ENCODE measurements at places on chromosomes 4 and X.
A peak's percentile ranks its signal among the peaks of the same experiment; 100 is the strongest.

- peak; percentile 21 for DNase-seq
Measured at GRCh38 chr4:140052050-140052449, 101.9 kb downstream of the MAML3 start.

GRCh38 chr4:139563515-139563914 lies 7.5 kb upstream of the SETD7 start:
- DNase-seq, result no peak

GRCh38 chrX:116841290-116841689 lies 378.5 kb upstream of the CT83 start:
- DNase-seq, result no peak

DNA sequence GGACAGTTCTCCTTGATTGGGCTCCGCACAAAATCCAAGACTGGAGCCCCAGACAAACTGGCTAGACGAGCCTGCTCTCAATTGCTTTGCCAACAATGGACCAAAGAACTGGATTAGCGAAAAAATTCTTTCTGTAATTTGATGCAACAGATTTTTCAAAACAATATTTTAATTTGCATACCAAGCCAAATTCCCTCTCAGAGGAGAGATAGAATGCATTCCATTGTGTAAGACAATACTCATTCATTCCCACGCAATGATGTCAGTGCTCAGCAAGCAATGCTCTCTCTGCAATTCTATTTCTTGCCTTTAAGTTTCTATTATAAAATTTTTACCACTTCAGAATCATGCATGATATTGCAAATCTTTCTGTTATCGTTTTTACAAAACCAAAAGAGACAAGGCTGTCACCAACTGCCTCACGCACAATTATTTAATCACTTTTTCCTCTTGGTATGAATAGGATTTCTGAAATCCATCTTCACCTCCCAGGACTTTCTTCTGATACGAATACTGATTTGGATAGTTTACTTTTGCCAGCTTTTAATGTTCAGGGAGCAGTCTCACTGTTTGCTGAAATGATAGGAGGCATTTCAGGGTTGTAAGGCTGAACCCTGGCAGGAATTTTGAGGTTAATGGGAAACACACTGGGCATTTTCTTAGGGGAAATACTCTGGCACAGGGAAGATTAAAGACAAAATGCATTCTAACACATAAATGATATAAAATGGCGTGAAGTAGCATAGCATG lies 46.1 kb upstream of the HCCS start:
- no peak for DNase-seq

GRCh38 chr4:8163436-8164193 lies 5.0 kb upstream of the ABLIM2 start:
- no peak for DNase-seq

GRCh38 chr4:140611854-140612253 lies 43.1 kb upstream of the UCP1 start:
- no peak for DNase-seq

DNA sequence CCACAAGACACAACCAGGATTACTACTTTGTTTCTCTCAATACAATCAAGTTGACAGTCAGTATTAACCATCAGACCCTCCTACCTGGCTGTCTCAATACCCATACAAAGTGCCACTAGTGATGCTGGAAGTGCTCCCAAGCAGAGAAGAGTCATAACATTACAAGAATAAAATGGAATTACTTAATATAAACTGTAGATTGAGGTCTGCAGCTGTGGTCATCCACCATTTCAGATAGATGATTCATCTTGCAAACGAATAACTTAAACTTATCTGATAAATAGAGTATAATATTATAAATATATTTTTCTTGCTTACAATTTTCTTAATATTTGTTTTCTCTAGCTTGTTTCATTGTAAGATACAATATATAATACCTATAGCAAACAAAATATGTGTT lies 1034.2 kb upstream of the PCDH10 start:
- no peak for DNase-seq

DNA sequence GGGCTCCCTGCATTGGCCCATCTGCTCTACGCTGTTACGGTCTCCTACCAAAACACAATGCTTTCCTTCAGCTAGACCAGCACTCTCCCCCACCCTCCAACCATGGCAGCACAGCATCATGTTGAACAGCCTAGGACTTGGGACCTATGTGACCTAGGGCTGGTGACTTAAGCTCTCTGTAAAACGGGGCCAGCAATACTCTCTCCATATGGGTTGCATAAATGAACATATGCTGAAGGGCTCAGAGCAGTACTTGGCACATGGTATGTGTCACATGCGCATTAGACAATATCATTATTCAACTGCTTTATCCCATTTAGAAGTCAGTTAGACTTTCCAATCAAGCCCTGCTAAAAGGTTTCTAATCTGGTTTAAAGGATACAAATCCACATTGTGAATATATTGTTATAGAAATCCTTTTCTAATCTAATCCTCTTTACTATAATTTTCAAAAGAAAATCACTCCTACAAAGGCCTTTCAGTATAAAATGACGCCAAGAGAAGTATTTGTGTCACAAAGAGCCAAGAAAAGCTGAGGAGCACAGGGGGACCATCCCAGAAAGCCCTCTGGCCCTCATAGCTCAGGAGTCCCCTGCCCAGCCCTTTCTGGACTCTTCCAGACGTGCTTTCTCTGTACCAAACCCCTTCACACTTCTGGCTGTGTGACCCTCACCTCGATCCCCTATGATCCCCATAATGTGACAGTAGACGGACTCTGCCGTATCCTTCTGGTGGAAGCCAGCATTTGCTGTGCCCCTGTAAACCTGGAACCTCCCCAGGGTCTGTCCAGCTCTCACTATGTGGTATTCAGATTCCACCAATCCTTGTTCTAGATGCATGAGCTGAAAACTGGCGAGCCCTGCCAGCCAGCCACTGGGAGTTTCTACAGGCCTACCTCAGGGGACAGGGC lies 42.3 kb downstream of the NSG1 start:
- DNase-seq, result no peak

DNA sequence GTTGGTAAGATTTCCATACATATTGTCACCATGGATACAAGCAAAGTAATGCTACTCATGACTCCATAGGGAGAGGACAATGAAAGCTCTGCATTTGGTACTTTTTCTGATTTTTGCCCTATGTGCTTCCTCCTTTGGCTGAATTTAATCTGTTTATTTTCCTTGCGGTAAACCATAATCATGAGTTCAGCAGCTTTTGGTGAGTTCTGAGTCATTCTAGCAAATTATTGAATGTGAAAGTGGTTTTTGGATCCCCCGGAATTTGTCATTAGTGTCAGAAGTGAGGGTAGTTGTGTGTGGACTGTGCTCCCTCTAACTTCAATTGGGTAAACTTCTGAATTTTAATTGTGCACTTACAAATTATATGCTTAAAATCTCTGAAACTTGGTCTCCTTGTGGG lies 170.3 kb downstream of the MOSPD2 start:
- DNase-seq, result no peak

GRCh38 chrX:2874222-2875135 lies 45.7 kb downstream of the GYG2 start:
- no peak for DNase-seq

DNA sequence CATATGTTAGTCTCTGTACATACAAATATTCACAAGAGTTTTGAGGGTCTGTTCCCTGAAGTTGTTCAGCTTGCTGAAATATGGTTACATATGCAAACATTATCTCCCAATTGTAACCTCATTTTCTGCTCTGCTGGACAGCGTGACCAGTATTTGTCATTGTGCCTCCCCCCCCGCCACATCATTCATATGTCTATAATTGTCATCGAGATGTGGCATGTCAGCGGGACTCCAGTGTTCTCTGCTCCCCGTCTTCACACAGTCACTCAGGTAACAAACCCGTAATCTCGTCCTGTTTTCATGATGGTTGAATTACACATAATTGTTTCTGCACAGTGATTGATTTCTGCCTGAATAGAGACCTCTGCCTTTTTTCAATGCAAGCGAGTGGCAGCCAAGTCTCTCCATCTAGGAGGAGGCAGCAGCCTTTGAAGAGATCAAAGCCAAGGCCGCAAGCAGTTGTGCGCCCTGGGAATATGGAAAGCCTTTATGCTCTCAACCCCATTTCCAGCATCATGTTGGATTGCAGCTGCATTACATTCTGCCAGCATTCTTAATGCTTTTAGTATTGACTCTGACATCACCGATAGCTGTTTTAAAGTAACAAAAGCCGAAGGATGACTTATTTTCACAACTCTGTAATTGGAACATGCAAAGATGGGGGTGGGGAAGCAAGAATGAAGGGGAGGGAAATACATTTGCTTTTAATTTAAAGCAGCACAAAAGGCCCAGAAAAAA lies 27.4 kb downstream of the LEF1 start:
- DNase-seq, result no peak

GRCh38 chr4:72631296-72631695 lies 62.3 kb upstream of the ADAMTS3 start:
- no peak for DNase-seq

DNA sequence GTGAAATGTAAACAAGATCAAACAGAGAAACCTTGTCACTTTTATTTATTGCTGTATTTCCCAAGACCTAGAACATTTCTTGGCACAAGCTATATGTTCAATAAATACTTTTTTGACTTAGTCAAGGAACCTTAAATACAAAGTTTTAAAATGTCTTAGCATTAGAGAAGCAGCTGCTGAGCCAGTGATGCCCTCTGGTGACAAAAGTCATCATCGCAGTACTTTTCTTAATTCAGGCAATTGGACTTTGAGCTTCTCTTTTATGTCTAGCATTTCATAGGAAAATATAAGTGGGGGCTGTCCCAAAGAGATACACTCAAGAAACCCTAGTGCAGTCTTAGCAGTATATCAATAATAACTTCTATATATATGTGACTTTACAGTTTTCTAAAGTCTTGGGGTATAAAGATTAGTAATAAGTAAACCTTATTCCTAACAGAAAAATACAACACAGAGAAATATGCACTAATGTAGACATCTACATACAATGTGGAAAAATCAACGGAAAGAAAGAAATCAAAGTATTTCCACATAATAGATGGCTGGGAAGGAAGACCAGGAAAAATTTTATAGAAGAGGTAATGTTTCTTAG lies 118.4 kb downstream of the DTHD1 start:
- peak; percentile 24 for DNase-seq

- no peak for DNase-seq
Measured at GRCh38 chr4:89253311-89253710, 54.3 kb downstream of the GPRIN3 start.

DNA sequence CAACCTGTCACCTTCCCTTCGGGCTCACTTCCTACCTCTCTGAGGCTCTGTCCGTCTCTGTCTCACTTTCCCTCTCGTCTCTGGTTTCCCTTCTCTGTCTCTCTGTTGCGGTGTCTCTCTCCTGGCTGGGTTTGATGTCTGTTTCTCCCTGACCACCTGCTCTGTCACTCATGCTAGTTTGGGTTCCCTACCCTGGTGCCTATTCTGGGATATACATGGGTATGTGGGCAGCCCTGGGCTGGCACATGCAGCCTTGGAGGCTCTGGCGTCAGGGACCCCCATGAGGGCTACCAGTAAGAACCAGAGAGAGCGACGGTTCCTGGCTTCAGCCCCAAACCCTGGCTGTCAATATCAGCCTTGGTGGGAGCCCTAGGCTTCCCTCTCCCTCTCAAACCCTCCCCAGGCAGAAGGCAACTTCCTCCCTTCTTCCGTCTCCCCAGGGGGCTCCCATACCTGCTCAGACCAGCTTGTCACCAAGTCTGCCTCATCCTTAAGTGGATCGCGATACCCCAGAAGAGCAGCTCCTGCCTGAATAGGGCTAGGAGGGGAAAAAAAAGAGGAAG lies 314 bp downstream of the DNASE1L1 start:
- DNase-seq, result no peak

DNA sequence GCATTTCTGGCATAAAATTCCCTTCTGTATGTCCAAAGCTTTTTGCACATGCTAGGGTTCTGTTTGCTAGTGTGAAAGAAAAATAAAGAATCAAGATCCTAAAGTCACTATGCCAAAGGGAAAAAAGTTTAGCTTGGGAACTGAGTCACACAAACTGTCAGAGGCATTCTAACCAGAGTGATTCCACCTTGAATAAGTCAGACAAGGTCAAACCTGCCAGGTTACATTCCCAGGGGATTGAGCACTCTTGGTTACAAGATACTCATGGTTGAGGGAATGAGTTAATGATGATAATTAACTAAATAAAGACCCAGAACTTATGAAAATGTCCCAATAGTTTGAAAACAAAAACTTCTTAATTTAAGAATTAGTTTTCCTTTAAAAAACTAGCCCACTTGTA lies 13.7 kb upstream of the UGT2B17 start:
- no peak for DNase-seq

DNA sequence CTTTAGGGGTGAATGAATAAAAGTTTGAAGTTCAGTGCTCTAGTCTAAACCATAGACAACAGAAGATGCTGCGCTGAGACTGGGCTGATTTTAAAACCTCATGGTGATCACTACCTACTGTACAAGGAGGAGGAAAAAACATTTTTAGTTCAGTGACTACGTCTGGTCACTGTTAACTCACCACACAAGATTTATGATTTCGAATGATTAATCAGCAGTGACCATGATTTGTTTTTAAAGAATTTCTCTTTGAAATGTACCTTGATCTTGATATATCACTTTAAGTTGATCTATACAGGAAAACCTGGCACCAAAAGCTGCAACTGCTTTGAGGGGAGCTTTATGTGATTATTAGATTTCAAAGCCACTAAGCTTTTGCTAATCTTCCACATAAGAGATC lies 286.3 kb downstream of the PDGFC start:
- DNase-seq, result no peak

DNA sequence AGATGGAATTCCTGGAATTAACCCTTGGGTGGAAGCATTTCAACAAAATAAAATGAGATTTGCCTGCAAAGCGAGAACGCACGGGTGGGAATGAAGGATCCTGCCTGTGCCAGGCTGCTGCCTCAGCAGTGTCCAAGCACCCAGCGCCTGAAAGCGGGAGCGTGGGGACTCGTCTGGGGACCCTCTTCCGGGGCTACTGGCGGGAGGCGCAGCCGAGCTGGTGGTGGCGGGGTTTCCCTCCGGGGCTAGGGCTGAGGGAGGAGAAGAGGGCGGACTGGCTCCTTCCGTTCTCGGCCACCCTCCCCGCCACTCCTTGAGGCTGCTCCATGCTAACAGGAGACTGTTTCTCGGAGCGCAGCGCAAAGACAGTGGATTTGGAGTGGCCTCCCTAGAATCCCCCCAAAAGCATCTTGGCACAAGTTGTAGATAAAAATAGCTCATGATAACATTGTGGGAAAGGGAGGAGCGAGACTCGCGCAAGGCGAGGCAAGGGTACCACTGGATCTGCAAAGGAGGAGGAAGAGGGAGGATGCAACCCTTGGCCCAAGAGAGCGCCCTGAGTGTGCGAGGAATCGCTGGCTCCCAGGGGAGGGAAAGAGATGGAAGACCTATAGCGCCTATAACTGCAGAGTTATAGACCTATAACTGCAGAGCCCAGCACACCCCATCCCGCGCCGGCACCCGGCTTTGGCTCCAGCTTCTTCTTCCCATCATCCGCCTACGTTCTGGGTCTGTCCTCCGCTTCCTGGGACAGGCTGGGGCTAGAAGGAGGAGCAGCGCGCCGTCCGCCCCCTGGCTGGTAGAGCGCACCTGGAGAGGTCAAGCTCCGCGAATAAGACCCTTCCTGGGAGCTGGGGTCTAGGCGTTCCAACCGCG lies 1.3 kb downstream of the HS3ST1 start:
- DNase-seq, result no peak

Data from GM13977 (cell line).